T follicular helper cell (primary cell): ENCODE measurements at places on chromosomes 6 and 20.

- no peak for DNase-seq
These were observed 80.5 kb downstream of the GINS1 start for GRCh38 chr20:25487975-25488374.

DNA sequence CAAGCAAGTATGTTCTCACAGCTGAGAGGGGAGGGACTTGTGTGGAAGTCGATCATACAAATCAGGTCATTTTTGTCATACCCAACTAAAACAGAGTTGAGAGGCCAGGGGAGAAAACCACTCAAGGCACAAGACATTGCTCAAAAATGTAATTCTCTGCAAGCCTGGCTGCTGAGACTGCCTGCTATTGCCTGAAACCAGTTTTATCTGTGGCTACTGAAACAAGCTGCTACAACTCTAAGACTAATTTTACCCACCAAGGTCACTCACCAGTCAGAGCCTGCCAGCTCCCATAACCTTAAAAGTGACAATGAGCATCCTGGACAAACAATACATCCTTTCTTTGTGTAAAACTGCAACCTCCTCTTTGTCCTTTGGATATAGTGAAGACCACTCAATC, 54.1 kb upstream of the CST7 start:
- DNase-seq = no peak

DNA sequence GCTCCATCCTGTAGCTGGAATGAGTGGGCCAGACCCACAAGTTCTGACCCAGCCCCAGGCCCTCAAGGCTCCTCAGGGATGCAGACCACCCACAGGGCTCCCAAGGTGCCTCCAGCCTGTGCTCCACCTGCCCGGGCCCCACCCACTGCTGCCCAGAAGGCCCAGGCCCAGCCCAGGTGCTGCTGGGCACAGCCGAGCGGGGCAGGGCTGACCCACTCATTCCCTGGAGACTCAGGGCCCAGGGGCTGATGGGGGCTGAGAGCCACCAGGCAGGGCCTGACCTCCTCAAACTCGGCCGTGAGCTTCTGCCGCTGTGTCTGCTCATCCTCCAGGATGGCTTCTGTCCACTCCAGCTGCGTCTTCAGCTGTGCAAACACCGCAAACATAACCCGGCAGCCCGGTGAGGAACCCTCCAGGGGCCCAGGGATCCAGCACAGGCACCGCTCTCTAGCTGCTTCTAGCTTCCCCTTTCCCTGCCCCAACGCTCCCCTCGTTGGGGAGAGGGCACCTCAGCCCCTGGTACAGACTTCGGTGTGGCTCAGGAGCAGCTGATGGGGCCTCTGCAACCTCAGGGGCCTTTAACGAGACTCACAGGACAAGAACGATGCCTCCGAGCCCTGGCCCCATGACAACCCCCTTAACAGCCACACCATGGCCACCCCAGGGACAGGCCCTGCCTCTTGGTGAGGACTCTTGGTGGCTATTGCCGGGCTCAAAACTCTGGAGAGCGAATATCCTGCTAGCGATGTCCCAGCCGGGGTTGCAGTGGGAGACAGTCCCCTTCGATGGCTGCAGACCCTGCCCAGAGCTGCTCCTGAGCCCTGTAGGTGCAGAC, 46.0 kb downstream of the DSTN start:
- DNase-seq = no peak

GRCh38 chr20:51419646-51420045, 122.9 kb downstream of the NFATC2 start:
- DNase-seq = no peak

GRCh38 chr6:166441325-166442078, 58.8 kb upstream of the MPC1 start:
- DNase-seq = no peak
